ENCODE measurements at places on chromosomes 1 and 21. TPM values are rescaled to one million over a fixed set of nuclear protein-coding genes. Genes with fewer than 3 reads are reported as not detected.

LPAR3 gene
- 2.9 TPM for total RNA-seq

- no peaks in the 10 kb centered on the region for H3K4me1 ChIP-seq
- H3K27me3 ChIP-seq: peaks cover 4% of the 10 kb centered on the region
- DNase-seq: no peak
- no peak overlapping the region for H3K4me3 ChIP-seq
- H3K27ac ChIP-seq: no peak overlapping the region
These were observed 103.9 kb upstream of the KCND3 start for GRCh38 chr1:112093372-112093694.

DNA sequence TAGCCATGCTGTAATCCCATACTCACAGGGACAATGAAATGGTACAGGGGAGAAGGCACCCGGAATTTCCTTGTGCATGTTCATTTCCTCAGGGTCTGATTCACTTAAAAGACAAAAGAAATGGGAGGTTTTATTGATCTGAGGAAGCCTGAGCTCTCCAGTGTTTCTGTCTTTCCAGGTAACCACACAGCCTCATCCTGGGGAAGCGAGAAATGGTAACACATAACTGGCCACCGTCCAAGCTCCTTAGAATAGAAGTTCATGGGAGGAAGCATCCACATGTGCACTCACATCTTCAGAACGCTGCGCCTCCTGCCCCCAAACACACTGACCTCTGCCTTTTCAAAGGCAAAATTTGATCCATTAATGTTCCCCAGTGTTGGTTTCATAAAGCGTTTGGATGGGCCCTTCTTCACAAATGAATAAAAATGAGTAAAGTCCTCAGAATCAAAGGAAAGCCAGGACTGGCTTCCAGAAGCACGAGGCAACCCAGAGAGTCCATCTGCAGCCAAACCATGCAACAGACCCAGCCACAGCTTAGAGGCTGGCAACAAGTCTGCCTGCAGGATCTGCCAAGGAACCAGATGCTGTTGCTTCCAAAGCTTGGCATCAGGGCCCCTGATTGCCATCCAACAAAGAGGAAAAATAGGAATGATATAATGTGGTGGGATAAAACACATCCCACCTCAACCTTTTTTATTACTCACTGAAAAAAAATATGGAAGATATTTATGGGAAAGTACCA lies 120.3 kb downstream of the ZBTB18 start:
- no peaks in the 10 kb centered on the region for H3K4me1 ChIP-seq
- no peak overlapping the region for H3K27ac ChIP-seq
- no peak for DNase-seq
- no peak overlapping the region for H3K4me3 ChIP-seq
- H3K27me3 ChIP-seq: no peaks in the 10 kb centered on the region

TSPAN2 gene
- total RNA-seq: 8.7 TPM

GRCh38 chr1:230747127-230747730 lies at the start of gene CAPN9:
CAPN9 (plus strand) TSS chr1:230747388; CDS start chr1:230747497, 109 bp downstream.
- H3K4me3 ChIP-seq: no peak within 1 kb of the TSS
- no peak within 1 kb of the TSS for H3K27ac ChIP-seq
- no peaks in the 10 kb centered on the region for H3K36me3 ChIP-seq
- H3K4me1 ChIP-seq: no peaks in the 10 kb centered on the region
- no peak for DNase-seq

MEGF6 gene
- 193 TPM for total RNA-seq

GRCh38 chr21:36767096-36767495 lies 68.2 kb downstream of the SIM2 start:
- H3K27ac ChIP-seq: no peak overlapping the region
- no peaks in the 10 kb centered on the region for H3K27me3 ChIP-seq
- no peaks in the 10 kb centered on the region for H3K36me3 ChIP-seq
- no peak for DNase-seq
- H3K4me1 ChIP-seq: no peaks in the 10 kb centered on the region
- no peak overlapping the region for H3K4me3 ChIP-seq

DNA sequence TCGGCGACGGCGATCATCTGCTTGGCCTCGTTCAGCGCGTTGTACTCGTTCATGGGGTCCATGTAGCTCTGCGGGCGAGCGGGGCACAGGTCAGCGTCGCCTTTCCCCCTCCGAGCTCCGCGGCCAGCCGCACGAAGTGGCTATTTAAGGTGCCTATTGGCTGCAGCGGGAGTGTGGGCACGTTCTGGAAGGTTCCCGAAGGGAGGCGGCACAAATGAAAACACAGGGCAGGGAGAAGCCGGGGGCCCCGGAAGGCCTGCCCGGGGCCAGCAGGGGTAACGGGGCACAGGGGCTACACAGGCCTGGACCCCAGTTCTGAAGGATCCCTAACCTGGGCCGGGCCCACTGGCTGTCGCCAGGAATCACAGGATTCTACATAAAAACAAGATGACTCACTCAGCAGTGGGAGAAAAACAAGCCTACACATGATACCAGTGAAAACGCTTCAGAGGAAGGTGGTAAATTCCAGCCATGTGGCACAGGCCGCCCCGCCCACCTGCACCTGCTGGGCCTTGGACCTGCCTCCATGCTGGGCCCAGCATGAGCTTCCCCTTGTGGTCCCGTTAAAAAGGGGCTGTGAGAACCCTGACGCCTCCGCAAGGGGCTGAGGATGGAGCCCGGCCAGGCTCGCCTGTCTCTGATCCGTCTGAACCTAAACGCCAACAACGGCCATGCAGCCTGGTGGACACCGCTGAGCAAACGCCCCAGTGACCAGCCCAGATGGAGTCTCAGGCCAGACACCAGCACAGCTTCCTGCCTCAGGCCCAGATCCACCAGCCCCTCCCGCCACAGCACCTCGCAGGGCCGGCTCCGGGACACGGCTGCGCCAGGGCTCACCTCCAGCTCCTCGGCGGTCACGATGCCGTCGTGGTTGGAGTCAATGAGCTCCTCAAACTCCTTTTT lies 3.9 kb upstream of the TNFRSF4 start:
- H3K4me3 ChIP-seq: no peak overlapping the region
- no peak for DNase-seq
- no peaks in the 10 kb centered on the region for H3K27me3 ChIP-seq
